Breast epithelium (tissue), 4 donors: ENCODE measurements at places on chromosomes 1 and 21. TPM values are rescaled to one million over a fixed set of nuclear protein-coding genes. Genes with fewer than 3 reads are reported as not detected.

- no peak for DNase-seq
- no peaks in the 10 kb centered on the region for H3K4me1 ChIP-seq
- H3K27me3 ChIP-seq: no peaks in the 10 kb centered on the region
- H3K4me3 ChIP-seq: no peak overlapping the region
- H3K36me3 ChIP-seq: no peaks in the 10 kb centered on the region
Measured at GRCh38 chr1:46053734-46054133, 78.7 kb downstream of the PIK3R3 start.

DNA sequence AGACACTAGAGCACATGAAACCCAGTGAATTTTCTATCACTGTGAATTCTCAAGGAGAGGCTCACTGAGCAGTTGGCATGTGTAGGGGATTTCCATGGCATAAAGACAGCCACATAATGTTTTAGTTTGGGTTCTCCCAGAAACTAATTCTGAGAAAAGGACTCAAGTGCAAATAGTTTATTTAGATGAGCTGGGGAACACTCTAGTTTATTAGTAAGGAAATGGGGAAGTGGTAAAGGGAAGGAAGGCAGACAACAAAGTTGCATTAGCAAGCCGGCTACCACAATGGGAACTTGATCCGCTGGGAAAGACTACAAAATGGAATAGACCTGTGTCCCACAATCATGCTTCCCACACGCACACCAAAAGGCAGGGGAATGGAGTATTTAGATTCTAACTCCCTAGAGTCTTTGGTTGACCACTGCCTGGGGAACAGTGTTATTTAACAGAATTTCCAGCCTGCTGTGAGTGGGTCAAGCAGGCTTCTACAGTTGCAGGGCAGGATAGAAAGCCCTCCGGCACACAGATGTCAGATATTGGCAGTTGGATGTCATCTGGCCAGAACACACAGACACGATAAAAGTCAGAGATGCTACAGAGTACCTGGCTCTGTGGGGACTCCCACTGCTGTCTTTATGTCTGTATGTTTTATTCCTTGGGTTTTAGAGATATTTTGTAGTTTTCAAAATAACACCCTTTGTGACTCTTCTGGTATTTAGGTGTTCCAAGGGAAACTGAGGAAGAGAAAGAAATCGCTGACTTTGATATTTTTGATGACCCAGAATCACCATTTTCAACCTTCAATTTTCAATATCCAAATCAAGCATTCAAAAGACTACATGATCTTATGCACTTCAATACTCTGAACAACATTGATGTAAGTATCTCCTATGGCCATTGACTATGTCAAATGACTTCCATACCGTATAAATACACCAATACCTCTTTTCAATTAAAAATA, 150.1 kb downstream of the PLA2G4A start:
- H3K36me3 ChIP-seq: no peaks in the 10 kb centered on the region
- no peak for DNase-seq
- no peaks in the 10 kb centered on the region for H3K27me3 ChIP-seq
- no peak overlapping the region for H3K27ac ChIP-seq

- H3K4me1 ChIP-seq: no peaks in the 10 kb centered on the region
- H3K27ac ChIP-seq: no peak overlapping the region
- no peaks in the 10 kb centered on the region for H3K36me3 ChIP-seq
- H3K4me3 ChIP-seq: peak overlapping the region; percentile 18
- no peaks in the 10 kb centered on the region for H3K27me3 ChIP-seq
- no peak for DNase-seq
Measured at GRCh38 chr1:89070509-89070908, 5.5 kb upstream of the GBP1 start.

GRCh38 chr1:211182746-211183145, 48.8 kb upstream of the KCNH1 start:
- H3K36me3 ChIP-seq: no peaks in the 10 kb centered on the region
- H3K27ac ChIP-seq: no peak overlapping the region
- H3K4me3 ChIP-seq: no peak overlapping the region
- no peaks in the 10 kb centered on the region for H3K4me1 ChIP-seq

DNA sequence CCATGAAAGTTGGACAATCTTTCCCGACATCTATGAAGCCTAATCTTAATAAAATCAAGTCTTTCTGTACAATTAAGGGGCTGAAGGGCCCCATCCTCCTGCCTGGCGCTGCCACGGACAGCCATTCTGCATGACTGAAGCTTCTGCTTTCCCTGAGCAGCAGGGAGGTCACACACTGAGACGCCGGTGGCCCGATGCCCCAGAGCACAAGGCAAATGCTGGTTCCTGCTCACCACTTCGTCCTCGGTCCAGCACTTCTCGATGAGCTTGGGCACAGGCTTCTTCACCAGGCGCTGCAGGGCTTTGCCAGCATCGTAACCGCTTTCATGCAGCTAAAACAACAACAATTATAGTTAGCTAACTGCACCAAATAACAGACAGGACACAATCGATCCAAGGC, 147.8 kb downstream of the SLC45A1 start:
- peaks cover 3% of the 10 kb centered on the region for H3K4me1 ChIP-seq
- no peak overlapping the region for H3K4me3 ChIP-seq
- no peak for DNase-seq
- no peaks in the 10 kb centered on the region for H3K36me3 ChIP-seq
- H3K27me3 ChIP-seq: no peaks in the 10 kb centered on the region

GRCh38 chr1:17475752-17476151, 36.3 kb upstream of the RCC2 start:
- no peaks in the 10 kb centered on the region for H3K36me3 ChIP-seq
- no peaks in the 10 kb centered on the region for H3K4me1 ChIP-seq
- H3K4me3 ChIP-seq: no peak overlapping the region
- H3K27ac ChIP-seq: no peak overlapping the region

The NR1I3 gene
- not detected for total RNA-seq

DNA sequence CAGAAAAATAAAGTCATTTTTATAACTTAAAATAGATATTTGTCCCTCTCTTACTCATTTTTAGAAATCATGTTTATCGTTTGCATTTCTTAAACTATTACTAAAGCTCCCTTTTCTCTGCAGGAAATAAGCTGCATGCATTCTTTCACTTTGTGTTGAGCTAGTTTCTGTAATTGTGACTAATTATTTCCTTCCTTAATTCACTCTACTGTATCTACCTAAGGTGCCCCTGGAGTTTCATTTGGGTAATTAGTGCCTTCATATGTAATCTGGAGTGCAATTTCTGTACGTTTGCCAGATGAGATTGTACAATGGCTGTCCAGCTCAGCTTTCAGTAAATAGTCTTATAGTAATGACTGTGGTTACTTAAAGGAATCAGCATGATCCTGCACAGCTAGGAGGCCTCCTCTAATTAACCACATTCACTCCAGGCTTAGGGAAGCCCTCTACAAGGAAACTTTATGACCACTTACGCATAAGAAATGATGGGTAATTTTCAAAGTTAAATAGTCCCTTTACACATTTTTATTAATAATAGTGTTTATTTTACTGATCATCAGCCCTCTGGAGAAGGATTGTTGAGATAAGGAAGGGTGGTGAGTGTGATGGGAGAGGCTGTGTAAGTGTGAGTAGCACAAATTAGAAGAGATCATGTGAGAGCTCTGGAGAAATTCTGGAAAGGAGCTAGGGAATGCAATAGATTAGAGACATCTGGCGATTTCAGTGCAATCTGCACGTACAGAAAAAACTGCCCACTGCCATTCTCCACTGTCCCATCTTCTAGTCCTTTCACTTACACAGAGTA, 86.8 kb downstream of the LRRC8C start:
- H3K4me1 ChIP-seq: no peaks in the 10 kb centered on the region
- H3K27me3 ChIP-seq: no peaks in the 10 kb centered on the region
- H3K36me3 ChIP-seq: no peaks in the 10 kb centered on the region
- no peak overlapping the region for H3K4me3 ChIP-seq

GRCh38 chr1:38094711-38095290, 48.2 kb upstream of the POU3F1 start:
- no peaks in the 10 kb centered on the region for H3K4me1 ChIP-seq
- H3K27me3 ChIP-seq: no peaks in the 10 kb centered on the region
- H3K36me3 ChIP-seq: no peaks in the 10 kb centered on the region
- no peak overlapping the region for H3K4me3 ChIP-seq

- no peak overlapping the region for H3K4me3 ChIP-seq
- peak; percentile 62 for DNase-seq
- H3K27ac ChIP-seq: no peak overlapping the region
- H3K36me3 ChIP-seq: no peaks in the 10 kb centered on the region
- no peaks in the 10 kb centered on the region for H3K27me3 ChIP-seq
Measured at GRCh38 chr1:56569661-56570060, 9.7 kb downstream of the PLPP3 start.

The GUCA2A gene
- total RNA-seq: 8.8 TPM

GRCh38 chr1:17844185-17844826, 89.2 kb downstream of the ACTL8 start:
- no peak overlapping the region for H3K27ac ChIP-seq
- H3K27me3 ChIP-seq: peaks cover 28% of the 10 kb centered on the region
- no peak overlapping the region for H3K4me3 ChIP-seq

DNA sequence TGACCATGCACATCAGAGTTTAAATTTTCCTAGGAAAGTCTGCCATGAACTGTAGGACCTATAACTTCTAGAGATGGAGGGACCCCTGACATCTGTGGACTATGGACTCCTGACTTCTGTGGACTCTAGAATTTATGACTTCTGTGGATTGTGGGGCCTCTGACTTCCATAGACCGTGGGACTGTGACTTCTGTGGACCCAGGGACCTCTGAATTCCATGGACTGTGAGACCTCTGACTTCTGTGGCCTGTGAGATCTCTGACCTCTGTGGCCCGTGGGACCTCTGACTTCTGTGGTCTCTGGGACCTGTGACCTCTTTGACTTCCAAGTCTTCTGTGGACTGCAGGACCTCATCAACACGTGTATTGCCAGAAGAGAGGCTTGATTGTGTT, 36.7 kb downstream of the PEX14 start:
- no peak overlapping the region for H3K4me3 ChIP-seq
- H3K36me3 ChIP-seq: no peaks in the 10 kb centered on the region
- H3K27ac ChIP-seq: peak overlapping the region; percentile 14

DNA sequence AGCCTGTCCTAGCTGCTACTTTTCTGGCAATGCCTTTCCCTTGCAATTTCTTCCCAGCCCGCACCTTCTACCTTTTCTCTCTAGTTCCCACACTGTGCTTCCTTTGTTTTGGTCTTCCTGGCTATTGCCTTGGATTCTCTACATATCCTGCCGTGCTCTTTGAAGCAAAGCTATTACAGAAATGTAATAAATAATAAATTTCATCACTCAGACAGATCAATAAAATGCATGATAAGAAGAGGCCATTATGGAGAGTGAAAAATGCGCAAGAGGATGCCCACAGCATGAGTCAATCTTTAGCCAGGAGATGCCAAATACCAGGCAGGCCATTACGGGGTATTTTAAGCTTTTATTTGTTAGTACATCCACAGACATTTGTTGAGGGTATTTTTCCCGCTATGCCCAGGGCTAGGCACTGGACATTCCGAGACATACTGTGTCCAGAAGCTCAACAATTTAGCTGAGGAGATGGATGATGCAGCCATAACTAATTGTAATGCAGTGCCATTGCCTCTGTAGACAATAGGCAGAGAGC, 163.6 kb downstream of the ST6GALNAC3 start:
- no peak overlapping the region for H3K27ac ChIP-seq
- no peaks in the 10 kb centered on the region for H3K27me3 ChIP-seq
- no peaks in the 10 kb centered on the region for H3K4me1 ChIP-seq
- no peaks in the 10 kb centered on the region for H3K36me3 ChIP-seq
- no peak overlapping the region for H3K4me3 ChIP-seq

DNA sequence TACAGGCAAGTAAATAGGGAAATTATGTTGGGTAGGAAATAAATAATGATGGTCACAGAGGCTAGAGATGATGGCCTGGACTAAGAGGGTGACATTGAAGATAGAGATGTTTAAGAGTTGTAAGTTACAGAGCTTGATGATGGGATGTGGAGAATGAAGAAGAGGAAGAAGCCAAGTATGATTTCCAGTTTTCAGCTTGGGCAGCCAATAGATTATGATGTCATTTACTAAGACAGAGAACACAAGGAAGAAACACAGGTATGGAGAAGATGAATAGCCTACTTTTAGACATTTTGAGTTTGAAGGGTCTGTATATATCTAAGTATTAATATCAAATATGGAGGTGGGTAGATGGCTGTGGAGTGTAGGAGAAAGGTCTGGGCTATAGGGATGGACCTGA, 56.0 kb upstream of the PRELP start:
- H3K4me1 ChIP-seq: no peaks in the 10 kb centered on the region
- H3K36me3 ChIP-seq: no peaks in the 10 kb centered on the region
- no peak overlapping the region for H3K4me3 ChIP-seq
- no peak overlapping the region for H3K27ac ChIP-seq
- no peaks in the 10 kb centered on the region for H3K27me3 ChIP-seq
- DNase-seq: no peak

DNA sequence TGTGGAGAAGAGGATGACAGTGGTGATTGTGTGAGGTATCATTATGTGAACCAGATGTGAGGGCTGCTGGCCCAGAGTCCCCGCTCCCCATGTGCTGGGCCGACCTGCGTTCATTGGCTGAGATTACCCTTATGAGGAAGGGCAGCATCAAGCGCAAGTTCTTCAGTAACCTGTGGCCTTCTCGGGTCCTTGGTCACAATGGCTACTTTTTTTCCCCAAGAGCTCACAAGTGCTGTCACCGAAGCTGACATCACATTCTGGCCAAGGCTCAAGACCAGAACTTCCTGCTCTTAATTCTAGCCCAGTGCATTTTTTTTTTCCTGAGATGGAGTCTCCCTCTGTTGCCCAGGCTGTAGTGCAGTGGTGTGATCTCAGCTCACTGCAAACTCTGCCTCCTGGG, 262.9 kb downstream of the RHOU start:
- no peak overlapping the region for H3K4me3 ChIP-seq
- no peaks in the 10 kb centered on the region for H3K4me1 ChIP-seq
- no peak overlapping the region for H3K27ac ChIP-seq
- no peaks in the 10 kb centered on the region for H3K36me3 ChIP-seq
- no peaks in the 10 kb centered on the region for H3K27me3 ChIP-seq

GRCh38 chr21:15966231-15966630, 236.4 kb downstream of the USP25 start:
- H3K4me1 ChIP-seq: no peaks in the 10 kb centered on the region
- H3K36me3 ChIP-seq: no peaks in the 10 kb centered on the region
- H3K4me3 ChIP-seq: no peak overlapping the region
- no peaks in the 10 kb centered on the region for H3K27me3 ChIP-seq

The ILDR2 gene
- not detected for total RNA-seq

The COL6A1 gene
- 201 TPM for total RNA-seq

The RCSD1 gene
- 11.5 TPM for total RNA-seq

DNA sequence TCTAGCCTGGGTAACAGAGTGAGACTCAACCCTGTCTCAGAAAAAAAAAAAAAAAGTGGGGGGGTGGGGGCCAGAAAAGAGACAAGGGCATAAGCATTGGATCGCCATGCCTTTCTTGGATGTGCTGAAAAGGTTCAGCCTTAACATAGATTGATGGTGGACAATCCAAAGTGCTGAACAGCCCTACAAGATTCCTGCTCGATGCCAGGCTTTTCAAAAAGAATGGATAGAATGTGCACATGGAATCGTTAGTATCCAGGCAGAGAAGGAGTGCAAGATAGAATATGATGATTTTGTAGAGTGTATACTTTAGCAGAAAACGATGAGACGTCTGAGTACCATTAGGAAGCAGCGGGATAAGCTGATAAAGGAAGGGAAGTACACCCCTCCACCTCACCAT, 10.9 kb upstream of the COA7 start:
- DNase-seq: no peak
- no peaks in the 10 kb centered on the region for H3K36me3 ChIP-seq
- H3K4me3 ChIP-seq: no peak overlapping the region
